Fibroblast of villous mesenchyme (primary cell): ENCODE measurements at places on chromosomes 7 and 10. TPM values are rescaled to one million over a fixed set of nuclear protein-coding genes. Genes with fewer than 3 reads are reported as not detected.

DNA sequence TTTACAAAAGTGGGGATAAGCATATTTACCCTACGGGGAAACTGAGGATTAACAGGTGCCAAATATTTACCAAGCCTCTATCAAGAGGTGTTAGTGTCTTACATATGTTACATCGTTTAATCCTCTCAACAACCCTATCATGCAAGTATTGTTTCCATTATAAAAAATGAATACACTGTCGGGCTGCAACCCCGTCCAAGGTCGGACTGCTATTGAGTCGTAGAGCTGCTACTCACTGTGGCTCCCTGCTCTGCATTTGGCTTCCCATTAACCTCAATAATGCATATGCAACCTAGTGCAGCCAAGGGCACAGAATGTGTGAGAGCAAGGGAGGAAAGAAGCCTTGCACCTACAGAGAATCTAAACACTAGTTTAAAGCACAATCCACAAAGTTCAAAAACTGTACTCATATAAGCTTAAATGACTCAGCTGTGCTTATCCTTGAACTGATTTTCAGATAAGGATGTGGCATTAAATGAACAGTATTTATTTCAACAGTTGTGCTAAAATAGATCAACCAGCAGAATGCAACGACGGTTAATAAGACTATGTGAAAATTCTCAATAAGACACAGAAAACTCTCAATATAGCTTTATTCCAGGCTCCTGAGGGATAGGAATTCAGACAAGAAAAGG is 49.9 kb downstream of the UBE2H start:
- peak; percentile 33 for DNase-seq

DNA sequence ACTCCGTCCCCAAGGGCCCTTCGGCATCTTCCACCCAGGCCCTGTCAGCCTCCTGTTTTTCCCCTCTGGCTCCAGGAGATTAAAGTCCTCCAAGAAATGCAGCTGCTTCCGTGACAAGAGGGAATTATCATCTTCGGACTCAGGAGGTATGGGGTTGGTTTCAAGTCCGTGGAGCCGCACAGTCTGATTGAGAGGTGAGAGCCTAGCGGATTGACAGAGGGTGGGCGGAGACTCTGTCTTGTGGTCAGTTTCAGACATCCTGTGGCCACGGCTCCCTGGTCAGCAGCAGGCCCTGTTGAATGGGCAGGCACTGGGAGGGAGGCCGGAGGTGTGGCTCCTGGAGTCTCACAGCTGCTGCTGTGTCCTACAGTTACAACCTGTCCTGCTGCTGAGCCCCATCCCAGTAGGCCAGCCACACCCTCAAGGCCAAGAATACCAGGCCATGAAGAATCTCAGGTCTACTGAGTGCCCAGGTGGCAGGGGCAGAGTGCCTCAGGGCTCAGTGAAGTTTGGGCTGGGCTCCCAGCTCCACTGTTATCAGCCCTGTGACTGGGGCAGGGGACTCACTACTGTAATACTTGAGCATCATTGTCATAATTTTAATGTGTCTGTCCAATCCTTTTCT is 49.3 kb upstream of the ZNF716 start:
- no peak for DNase-seq

DNA sequence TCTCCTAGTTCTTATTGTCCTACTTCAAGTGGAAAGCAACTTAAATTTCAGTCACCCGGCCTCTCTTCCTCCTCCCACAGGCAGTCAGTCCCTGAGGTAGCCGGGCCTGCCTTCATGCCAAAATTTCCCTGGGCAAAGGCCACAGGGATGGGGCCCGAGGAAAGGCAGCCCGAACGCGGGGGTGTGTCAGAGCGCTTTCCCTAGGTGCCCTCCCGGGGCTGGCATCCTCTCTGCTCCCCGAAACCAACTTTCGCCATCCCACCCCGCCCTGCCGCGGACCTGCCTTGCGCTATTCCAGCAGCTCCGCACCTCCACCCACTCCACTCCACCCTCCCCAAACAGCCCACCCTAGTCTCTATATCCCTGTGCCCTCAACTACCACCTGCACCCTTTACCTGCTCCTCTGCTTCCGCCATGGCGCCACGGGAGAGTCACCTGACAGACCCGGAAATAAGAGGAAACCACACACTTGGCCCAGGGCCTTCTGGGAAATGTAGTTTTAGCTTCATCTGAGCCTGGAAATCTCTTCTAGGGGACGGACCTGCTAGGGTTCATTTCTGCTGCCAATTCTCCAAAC is at the start of gene VPS41:
TSS of gene VPS41 (minus strand) at position 433 of the 577 bp plus-strand sequence. CDS start at position 416, 17 bp downstream.
- DNase-seq: peak; percentile 78

- DNase-seq: no peak
Measured at GRCh38 chr7:69892790-69893189, 294.5 kb downstream of the AUTS2 start.

The TFPI2 gene
- 140 and 218 TPM in 2 replicates for total RNA-seq

The WEE2 gene
- 0.32 TPM in 1 of 2 replicates, not detected in the other for total RNA-seq
